Stimulated activated CD8-positive, alpha-beta memory T cell treated with anti-CD3 and anti-CD28 coated beads, Interleukin-4, amount 100 ng/mL, for 4 hours (primary cell): ENCODE measurements at places on chromosomes 1 and 21.

GRCh38 chr1:211842518-211842917 lies 12.0 kb upstream of the LPGAT1 start:
- no peak for DNase-seq

DNA sequence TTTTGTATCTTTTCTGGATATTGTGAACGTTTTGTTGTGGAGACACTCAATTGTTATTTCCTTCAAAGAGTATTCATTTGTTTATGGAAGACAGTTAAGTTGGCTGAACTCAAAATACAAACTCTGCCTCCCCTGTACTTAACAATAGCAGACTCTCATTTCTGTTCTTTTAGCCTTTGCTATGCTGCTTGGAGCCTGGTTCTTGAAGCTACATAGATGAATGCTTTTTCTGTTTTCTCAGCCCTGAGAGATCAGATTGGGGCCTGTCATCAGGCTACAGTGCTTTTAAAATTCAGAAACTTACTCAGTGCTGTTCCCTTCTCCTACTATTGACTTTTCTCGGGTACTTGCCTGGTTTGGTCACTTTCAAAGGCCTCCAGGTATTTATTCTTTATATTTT lies 215.7 kb upstream of the LYPLAL1 start:
- DNase-seq: no peak

DNA sequence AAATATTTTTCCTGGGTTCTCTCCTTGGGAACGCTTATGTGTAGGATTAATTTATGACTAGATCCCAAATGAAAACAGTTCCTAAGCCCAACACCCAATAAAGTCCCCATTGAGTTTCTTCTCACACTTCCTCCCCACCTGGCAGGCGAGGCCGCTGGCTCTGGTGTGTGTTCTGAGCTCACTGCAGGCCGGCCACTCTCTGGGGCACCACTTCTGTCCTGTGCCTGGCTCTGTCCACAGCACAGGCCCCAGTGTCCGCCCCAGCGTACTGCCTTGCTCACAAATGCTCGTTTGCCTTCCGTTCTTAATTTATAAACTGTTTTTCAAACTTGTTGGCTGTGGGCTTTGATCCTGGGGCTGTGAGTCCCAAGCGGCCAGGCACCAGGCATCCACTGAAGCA lies 90.6 kb downstream of the TLR5 start:
- no peak for DNase-seq

DNA sequence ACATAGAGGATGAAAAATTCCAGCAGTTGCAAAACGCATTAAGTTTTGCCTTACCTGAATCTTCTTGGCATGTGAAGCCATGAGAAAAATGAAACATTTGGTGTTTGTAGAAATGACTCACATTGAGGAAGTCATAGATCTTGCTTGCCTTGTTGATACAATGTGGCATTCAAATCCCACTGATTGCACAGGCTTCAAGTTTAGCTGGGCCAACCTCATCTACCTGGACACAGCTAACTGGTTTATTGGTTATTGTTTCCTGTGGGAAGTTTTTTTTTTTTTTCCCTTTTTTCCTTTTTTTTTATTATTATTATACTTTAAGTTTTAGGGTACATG lies 168.9 kb upstream of the C21orf91 start:
- no peak for DNase-seq

GRCh38 chr1:84271441-84272151 lies 29.9 kb upstream of the SAMD13 start:
- DNase-seq: no peak
